Colonic mucosa (tissue), 4 donors: ENCODE measurements at places on chromosomes 2 and 18.

- no peak for DNase-seq
- no peak overlapping the region for H3K27ac ChIP-seq
- H3K36me3 ChIP-seq = no peaks in the 10 kb centered on the region
- H3K4me1 ChIP-seq = no peaks in the 10 kb centered on the region
- H3K27me3 ChIP-seq = no peaks in the 10 kb centered on the region
- H3K4me3 ChIP-seq = no peak overlapping the region
These were observed 42.4 kb downstream of the TCF7L1 start for GRCh38 chr2:85175369-85176299.

- H3K27ac ChIP-seq = no peak overlapping the region
- no peaks in the 10 kb centered on the region for H3K36me3 ChIP-seq
- no peak overlapping the region for H3K4me3 ChIP-seq
- H3K27me3 ChIP-seq = no peaks in the 10 kb centered on the region
- DNase-seq = no peak
- no peaks in the 10 kb centered on the region for H3K4me1 ChIP-seq
These were observed 33.9 kb downstream of the PDIA6 start for GRCh38 chr2:10778724-10779115.

DNA sequence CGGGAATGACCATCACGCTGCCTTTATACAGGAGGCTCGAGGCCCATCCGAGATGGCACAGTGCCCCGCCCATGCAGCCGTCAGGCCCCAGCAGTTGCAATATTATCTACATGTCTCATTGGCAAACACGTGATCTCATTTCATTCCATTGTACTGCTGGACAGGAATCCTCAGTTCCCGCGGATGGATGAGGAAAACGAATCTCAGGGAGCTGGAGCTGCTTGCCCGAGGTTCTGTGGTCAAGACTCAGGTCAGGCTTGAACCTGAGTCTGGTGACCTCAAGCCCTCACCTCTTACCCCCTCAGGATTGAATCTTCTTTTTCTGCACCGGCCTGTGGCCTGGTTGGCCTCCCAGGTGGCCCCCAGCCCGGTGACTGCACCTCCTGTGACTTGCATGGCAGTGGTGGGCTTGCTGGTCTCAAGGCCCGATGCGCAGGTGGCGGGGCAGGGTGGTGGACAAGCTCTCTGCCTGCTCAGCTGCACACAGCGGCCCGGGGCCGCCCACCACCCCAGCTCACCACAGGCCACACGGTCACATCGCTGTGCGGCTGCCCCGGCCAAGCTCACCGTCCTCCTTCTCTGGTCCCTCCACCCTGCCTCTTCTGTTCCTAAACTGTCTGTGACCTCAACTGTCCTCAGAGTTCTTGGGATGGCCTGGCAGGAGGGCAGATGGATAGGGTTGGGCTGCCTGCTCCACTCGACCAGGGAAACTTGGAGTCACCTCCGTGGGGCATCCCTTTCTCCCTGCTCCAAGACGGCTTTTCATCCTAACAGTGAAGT lies 52.0 kb upstream of the HS6ST1 start:
- no peaks in the 10 kb centered on the region for H3K36me3 ChIP-seq
- no peak overlapping the region for H3K4me3 ChIP-seq
- H3K27me3 ChIP-seq = no peaks in the 10 kb centered on the region
- H3K4me1 ChIP-seq = no peaks in the 10 kb centered on the region
- no peak overlapping the region for H3K27ac ChIP-seq
- DNase-seq = no peak

DNA sequence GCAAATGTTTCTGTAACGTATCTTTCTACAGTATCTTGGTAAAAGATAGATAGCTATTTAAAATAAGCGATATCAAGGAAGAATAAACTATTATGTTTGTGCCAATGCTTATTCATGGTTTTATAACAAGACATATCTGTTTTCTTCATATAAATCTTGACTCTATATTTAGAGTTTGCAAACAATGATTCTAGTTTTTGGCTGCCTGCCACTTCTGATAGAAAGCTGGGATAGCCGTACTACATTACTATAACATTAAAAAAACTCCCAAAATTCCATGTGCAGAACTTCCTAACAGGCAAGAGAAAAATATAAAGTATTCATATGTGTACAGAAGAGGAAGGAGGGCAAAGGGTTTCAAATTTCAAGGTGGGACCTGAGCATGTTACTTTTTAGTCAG lies 985.0 kb downstream of the BCL11A start:
- H3K4me1 ChIP-seq = no peaks in the 10 kb centered on the region
- no peaks in the 10 kb centered on the region for H3K36me3 ChIP-seq
- H3K27ac ChIP-seq = no peak overlapping the region
- H3K27me3 ChIP-seq = no peaks in the 10 kb centered on the region
- DNase-seq = no peak

DNA sequence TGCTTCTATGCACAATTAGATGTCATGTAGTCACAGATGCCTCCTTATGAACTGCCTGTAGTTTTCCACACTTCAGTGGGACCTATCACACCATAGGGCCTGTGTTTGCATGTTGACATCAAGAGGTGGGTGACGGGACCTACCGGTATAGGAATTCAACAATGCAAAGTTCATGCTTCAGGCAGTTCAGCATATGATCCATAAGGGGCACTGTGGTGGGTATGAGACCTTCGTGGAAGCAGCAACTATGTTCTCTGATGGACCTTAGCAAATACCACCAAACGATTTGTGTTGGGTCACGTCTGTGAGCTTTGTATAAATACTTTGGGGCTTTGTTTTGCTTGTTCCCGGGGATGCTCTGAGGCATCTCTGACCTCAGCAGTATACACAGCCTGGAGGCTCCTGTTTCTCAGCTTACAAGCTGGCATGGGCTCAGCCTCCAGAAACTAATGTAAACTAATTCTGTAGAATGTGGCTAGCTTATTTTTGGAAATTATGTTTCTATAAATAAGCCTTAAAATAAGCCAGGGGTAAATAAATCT lies 111.6 kb downstream of the DTNA start:
- H3K27ac ChIP-seq = no peak overlapping the region
- H3K27me3 ChIP-seq = no peaks in the 10 kb centered on the region
- H3K4me1 ChIP-seq = no peaks in the 10 kb centered on the region
- H3K4me3 ChIP-seq = no peak overlapping the region
- no peak for DNase-seq

GRCh38 chr2:225493420-225494099 lies 94.0 kb downstream of the NYAP2 start:
- no peak overlapping the region for H3K27ac ChIP-seq
- no peaks in the 10 kb centered on the region for H3K4me1 ChIP-seq
- no peak overlapping the region for H3K4me3 ChIP-seq
- no peaks in the 10 kb centered on the region for H3K27me3 ChIP-seq
- DNase-seq = no peak
- H3K36me3 ChIP-seq = no peaks in the 10 kb centered on the region

DNA sequence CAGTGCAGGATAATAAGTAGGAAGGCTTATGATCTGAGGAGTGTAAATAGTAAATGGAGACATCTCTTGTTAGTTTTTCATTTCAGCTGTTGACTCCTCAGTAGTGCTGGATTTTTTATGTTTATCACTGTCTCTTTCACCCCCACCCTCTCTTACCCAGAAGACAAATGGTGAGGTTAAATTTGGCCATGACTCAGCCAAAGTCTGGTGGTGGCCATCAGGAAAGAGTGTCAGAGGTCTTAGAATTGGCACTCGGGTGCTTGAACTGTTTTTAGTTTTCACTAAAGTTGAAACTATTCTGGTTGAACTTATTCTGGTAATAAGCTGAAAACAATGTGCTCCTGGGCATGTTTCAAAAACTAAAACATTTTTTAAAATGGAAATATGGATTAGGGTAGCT lies 123.3 kb downstream of the FHOD3 start:
- no peak overlapping the region for H3K27ac ChIP-seq
- H3K36me3 ChIP-seq = no peaks in the 10 kb centered on the region
- H3K4me1 ChIP-seq = no peaks in the 10 kb centered on the region
- no peak overlapping the region for H3K4me3 ChIP-seq
- DNase-seq = no peak
- H3K27me3 ChIP-seq = no peaks in the 10 kb centered on the region

DNA sequence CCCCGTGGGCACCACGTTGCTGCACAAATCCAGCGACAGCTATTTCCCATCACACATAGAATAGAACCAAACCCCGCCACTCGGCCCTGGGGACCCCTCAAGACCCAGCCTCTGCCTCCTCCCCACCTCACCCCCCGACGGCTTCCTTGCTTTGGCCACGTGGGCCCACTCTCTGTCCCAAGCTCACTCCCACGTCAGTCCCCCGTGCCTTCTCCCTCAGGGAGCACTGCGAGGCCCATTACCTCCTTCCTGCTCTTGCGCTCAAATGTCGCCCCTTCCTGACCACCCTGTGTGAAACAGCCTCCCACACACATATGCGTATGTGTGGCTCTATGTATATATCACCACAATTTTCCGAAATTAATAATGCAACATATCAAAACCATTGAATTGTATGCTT lies 239.7 kb downstream of the SH3BP4 start:
- no peaks in the 10 kb centered on the region for H3K4me1 ChIP-seq
- H3K4me3 ChIP-seq = no peak overlapping the region
- no peak overlapping the region for H3K27ac ChIP-seq
- no peaks in the 10 kb centered on the region for H3K27me3 ChIP-seq

DNA sequence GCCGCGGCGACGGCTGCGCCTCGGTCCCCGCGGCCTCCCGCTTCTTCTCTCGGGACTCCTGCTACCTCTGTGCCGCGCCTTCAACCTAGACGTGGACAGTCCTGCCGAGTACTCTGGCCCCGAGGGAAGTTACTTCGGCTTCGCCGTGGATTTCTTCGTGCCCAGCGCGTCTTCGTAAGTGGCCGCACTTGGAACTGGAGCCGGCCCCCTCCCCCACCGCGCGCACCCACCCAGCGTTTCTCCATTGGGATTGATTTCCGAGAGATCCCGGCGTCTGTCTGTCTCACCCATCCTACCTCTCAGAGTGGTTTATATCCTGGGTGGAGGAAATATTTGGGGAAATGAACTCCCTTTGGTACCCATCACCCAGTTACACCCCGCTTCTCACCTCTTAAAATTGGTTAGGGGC lies 498 bp downstream of the ITGAV start:
- H3K4me1 ChIP-seq = no peaks in the 10 kb centered on the region
- peak; percentile 48 for DNase-seq
- H3K27me3 ChIP-seq = no peaks in the 10 kb centered on the region
- H3K4me3 ChIP-seq = peak overlapping the region; percentile 91

GRCh38 chr2:96951125-96951654 lies 35.2 kb downstream of the FAM178B start:
- H3K36me3 ChIP-seq = no peaks in the 10 kb centered on the region
- H3K27ac ChIP-seq = no peak overlapping the region
- H3K27me3 ChIP-seq = no peaks in the 10 kb centered on the region
- no peak overlapping the region for H3K4me3 ChIP-seq
- peaks cover 16% of the 10 kb centered on the region for H3K4me1 ChIP-seq

GRCh38 chr2:241996100-241996499 lies 126.6 kb downstream of the RTP5 start:
- DNase-seq = no peak

DNA sequence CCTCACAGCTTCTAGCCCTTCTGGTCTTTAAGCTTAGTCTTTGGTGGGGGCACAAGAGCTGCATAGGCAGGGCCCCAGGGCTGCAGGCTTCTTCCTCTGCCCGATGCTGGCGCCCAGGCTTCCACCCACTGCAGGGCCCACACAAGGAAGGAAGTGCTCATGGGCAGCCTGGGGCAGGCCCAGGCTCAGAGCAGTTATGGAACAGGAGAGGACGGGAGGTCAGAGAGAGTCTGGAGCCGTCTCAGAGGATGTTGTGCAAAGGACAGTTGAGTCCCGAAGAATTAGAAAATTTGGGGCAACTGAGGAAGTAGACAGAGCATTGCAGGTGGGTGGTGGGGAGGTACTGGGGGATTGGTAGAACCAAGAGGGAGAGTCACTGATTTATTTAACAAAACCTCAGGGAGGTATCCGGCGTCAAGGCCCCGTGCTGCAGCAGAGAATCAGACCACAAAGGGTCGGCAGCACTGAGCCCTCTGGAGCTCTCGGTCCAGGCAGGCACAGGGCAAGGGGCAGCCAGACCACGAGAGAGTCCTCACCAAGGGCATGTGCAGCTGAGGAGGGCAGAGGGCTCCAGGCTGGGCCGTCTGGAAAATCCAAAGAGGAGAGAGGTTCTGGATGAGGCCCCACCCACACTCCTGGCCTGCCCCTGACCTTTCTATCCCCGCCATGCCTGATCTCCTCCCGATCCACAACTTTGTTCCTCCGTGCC lies 110.8 kb upstream of the GLI2 start:
- no peak for DNase-seq
- H3K4me3 ChIP-seq = no peak overlapping the region
- no peaks in the 10 kb centered on the region for H3K36me3 ChIP-seq

DNA sequence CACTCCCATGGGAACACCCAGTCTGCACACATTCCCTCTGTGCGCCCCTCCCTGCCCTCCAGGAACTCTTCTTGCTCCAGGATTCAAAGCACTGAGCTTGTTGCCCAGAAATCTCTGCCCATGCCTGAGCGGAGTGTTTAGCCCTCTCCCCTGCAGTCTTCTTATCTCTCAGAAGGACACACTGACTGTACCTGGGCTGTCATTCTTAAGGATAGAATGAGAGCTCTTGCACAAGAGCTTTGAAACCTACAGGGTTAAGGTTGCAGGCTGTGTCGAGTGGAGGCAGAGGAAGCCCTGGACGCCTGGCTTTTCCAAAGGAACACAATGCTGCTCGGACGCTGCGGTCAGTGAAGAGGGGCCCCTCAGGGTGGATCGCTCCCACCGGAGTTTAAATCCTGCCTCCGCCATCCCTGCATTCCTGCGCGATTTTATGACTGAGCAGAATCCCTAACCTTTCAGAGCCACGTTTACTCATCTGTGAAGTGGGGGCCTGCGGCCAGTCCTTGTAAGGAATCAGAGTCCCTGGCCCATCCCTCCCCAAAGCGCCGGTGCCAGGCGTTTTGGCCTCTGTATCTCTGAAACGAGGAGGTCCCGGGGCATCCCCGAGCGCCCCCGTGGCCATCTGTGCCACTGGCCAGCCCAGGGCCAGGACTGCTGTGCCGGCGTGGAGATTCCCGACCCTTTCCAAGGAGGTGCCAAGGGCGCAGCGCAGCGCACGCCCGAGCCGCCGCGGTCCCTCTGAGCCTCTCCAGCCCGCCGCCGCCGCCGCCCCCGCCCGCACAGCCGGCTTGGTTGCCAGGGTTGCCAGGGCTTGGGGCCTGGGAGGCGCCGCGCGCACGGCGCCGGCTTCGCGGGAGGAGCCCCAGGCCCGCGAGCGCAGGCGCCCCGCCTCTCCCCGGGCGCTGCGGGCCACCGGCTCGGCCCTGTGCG lies 58.9 kb downstream of the FAM168B start:
- no peak overlapping the region for H3K27ac ChIP-seq
- H3K4me3 ChIP-seq = peak overlapping the region; percentile 3
- H3K4me1 ChIP-seq = no peaks in the 10 kb centered on the region
- H3K36me3 ChIP-seq = no peaks in the 10 kb centered on the region

DNA sequence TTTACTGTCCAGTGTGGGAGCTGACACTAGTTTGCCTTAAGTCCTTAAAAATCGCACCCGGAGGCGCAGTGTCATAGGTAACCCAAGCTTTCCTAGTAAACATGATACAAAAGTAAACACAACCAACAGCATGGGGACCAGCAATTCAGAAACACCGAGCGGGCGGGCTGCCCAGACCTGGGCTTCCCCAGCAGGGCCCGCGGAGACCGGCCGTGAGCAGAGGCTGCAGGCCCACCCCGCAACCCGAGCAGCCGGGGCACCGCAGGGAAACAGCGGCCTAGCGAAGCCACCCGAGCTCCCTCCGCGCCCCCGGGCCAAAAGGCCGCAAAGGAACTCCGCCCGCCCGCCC lies 296 bp downstream of the TTC21B start:
- peak overlapping the region; percentile 78 for H3K4me3 ChIP-seq
- no peak for DNase-seq
- no peaks in the 10 kb centered on the region for H3K27me3 ChIP-seq
- peaks cover 11% of the 10 kb centered on the region for H3K4me1 ChIP-seq
- H3K36me3 ChIP-seq = no peaks in the 10 kb centered on the region
- H3K27ac ChIP-seq = peak overlapping the region; percentile 87
